ENCODE measurements at places on chromosomes 3 and 15.

- DNase-seq: no peak
These were observed at the start of gene DZIP1L for GRCh38 chr3:138114988-138115971. DZIP1L (minus strand) TSS chr3:138115608; CDS start chr3:138103971, 11,637 bp downstream.

GRCh38 chr15:40338041-40338657 is 2.6 kb downstream of the CCDC9B start:
- DNase-seq: no peak

DNA sequence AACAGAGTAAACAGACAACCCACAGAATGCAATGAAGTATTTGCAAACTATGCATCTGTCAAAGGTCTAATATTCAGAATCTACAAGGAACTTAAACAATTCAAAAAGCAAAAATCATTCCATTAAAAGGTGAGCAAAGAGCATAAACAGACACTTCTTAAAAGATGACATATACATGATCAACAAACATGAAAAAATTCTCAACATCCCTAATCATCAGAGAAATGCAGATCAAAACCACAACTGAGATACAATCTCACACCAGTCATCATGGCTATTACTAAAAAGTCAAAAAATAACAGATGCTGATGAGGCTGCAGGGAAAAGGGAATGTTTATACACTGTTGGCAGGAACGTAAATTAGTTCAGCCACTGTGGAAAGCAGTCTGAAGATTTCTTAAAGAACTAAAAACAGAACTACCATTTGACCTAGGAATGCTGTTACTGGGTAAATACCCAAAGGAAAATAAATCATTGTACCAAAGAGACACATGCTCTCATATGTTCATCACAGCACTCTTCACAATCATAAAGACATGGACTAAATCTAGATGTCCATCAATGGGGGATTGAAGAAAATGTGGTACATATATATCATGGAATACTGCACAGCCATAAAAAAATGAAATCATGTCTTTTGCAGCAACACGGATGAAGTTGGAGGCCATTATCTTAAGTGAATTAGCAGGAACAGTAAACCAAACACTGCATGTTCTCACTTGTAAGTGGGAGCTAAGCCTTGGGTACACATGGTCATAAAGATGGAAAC is 393.3 kb upstream of the CBLB start:
- DNase-seq: no peak

- DNase-seq: peak; percentile 31
These were observed 27.1 kb downstream of the DUOX1 start for GRCh38 chr15:45156744-45157455.

DNA sequence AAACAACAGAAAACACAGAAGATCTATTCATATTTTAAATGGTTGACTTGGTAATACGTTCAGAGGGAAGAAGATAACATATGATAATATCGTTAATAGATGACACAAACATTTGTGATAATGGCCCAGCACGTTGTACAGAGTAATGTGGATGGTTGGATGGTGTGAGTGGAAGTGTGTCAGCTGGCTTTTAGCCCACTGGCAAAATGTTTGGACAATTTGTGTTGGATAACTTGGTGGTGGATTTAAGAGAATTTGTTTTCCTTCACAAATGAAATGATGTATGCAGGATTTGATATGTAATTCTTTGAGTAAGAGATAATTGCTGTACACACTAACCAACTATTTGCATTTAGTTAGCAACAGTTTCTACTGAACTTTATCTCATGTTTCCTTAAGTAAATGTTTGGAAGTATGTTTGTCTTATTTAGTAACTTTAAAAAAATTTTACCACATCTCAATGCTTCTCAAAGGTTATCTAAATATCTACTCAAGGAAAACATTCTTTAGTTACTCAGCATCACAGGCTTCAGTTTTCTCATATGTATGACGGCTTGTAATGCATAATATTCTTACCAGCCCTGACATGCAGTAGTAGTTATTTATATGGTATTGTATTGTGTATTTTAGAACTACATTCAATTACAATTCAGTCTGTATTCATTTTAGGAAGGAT is 328.5 kb upstream of the GOLIM4 start:
- DNase-seq: no peak

GRCh38 chr15:64438653-64439447 is 21.5 kb upstream of the ZNF609 start:
- DNase-seq: no peak

DNA sequence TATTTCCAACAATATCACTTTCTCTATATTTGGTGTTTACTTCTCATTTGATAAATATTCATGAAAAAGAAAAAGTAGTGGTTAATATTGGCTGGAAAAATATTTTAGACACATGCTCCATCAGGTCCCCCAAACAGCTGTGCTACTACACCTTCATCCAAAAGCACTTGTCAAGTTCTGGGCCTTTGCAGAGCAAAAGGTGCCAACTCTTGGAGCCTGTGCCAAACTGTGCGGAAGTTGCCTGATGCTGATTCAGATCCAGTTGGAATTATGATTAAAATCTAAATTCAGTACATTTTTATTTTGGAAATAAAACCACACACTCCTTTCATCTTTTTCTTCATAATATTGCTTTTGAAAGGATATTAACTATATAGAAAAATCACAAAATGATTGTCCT is 1497.4 kb upstream of the CADM2 start:
- no peak for DNase-seq

GRCh38 chr3:39095778-39096177 is 11.6 kb downstream of the GORASP1 start:
- no peak for DNase-seq

DNA sequence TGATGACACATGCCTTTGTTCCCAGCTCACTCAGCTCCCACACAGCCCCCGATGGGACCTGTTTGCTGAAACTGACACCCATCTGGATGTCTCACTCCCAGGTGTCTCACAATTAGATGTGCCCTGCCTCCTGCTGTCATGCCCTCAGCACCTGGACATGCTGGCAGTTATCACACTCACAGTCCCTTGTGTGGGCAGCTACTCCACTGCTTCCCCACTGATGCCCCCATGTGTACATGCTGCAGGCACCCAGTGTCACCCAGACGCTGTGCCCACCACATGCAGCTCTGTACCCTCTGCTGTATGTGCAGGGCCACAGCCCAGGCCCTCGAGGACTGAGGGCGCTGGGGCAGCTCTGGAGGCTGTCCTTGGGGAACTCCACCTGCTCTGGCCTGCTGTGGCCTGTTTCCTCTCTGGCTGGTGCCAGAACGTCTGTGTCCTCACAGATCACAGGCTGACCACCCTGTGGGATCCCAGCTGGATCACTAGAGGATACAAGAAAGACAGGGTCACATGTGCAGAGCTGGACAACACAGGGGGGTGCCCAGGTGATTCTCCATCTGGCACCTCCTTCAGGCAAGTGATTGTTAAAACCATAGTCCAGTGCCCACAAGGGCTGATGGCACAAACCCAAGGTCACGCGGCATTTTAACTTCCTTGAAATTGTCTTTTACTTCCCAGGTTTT is 14.0 kb downstream of the C3orf22 start:
- no peak for DNase-seq

DNA sequence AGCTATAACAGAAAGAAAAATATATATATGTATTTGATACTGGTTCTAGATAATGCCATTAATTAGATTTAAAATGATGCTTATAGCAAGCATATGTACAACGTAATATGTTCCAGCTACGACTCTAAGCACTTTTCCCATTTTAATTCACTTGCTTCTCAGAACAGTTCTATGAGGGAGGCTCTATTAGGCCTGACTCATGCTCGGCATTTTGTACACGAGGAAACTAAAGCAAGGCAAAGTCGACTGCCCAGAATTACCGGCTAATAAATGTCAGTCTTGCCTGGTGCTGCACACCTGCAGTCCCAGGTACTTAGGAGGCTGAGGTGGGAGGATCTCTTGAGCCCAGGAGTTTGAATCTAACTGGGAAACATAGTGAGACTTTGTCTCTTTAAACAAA is 106.0 kb downstream of the PTPRG start:
- peak; percentile 18 for DNase-seq

GRCh38 chr15:25240461-25241021 is 198.3 kb downstream of the UBE3A start:
- no peak for DNase-seq

DNA sequence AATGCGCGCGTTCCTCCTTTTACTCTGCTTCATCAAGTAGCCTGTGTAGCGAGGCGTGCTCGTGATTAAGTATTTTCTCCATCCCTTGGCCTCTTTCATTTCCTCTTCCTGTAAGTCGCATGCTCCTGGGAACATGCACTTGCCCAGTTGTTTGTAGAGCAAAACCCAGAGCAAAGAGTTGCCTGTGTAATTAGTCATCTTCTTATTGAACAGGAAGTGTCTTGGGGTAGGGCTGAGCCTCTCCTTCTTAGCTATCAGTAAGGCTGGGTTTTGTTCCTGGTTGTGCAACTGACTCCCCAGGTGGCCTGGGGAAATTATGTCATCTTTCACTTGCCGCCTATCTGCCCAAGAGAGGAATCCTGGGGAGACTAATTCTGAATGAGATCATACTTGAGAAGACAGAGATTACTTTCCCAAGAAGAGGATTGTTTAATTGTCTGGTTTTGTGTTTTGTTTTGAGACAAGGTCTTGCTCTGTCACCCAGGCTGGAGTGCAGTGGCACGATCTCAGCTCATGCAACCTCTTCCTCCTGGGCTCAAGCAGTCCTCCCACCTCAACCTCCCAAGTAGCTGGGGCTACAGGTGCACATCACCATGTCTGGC is 14.9 kb downstream of the LIPH start:
- DNase-seq: peak; percentile 99

GRCh38 chr15:24076090-24076784 is 389.1 kb upstream of the NDN start:
- DNase-seq: no peak

- no peak for DNase-seq
These were observed 44.2 kb downstream of the MGLL start for GRCh38 chr3:127777921-127778656.

- no peak for DNase-seq
These were observed 26.7 kb downstream of the SATB1 start for GRCh38 chr3:18398448-18398847.

- DNase-seq: no peak
These were observed 53.3 kb downstream of the EXOG start for GRCh38 chr3:38549486-38549885.

- no peak for DNase-seq
These were observed 44.8 kb downstream of the CYP11A1 start for GRCh38 chr15:74322558-74323180.
